ENCODE measurements at places on chromosomes 7 and 10.

DNA sequence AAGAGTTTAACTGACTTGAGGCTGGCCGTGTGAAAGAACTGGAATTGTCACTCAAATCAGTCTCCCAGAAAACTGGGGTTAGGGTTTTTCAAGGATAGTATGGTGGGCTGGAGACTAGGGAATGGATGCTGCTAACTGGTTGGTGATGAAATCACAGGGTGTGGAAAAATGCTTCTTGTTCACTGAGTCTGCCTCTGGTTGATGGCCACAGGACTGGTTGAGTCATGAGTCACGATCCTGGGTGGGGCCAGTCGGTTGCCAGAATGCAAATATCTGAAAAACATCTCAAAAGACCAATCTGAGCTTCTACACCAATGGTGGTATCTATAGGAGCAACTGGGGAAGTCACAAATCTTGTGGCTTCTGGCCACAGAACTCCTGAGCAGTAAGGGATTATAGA, 16.3 kb upstream of the BAMBI start:
- no peak for DNase-seq

DNA sequence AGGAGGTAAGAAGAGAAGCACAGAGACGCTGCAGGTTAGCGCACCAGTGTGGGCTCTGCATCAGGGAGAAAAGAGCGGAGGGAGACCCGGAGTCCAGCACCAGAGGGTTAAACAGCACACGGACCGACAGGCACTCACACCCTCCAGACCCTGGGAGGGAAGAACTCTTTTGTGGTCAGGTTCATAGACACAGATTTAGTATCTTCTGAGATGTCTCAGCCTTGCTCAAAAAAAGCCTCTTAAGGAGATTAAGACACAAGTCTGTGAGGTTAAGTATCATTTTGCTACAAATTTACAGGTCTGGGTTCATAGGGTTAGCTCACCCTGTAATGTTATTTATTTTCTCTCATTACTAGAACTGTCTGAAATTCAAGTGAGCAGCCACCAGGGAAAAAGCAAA, 16.8 kb upstream of the NDST2 start:
- no peak for DNase-seq

GRCh38 chr10:71178880-71179279, 33.5 kb upstream of the UNC5B start:
- no peak for DNase-seq

- no peak for DNase-seq
These were observed 132.6 kb downstream of the RGS10 start for GRCh38 chr10:119409906-119410305.

- DNase-seq = no peak
These were observed 15.2 kb upstream of the EGR2 start for GRCh38 chr10:62831346-62831745.

- no peak for DNase-seq
These were observed 80.3 kb downstream of the EBF3 start for GRCh38 chr10:129883626-129884397.

DNA sequence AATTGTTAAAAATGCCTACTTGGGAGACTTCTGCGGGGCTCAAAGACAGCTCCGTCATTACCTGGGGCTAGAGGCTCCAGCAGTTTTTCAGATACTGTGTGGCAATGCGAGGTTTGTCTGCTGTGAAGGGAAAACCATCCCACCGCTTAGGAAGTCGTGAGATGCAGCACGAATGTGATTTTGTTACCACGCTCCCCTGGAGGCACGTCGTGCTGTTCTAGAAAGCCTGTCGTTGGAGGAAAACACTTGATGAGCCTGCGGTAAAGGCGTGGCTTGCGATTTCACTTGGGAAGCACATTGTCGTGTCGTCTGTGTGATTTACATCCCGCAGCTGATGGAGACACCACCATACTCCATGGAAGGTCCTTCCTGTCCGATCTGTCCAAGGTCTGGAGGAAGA, 39.3 kb downstream of the CAMK1D start:
- no peak for DNase-seq

Measured in suppressor macrophage (primary cell).